Gastrocnemius medialis (tissue), 4 donors: ENCODE measurements at places on chromosomes 3 and 15. TPM values are rescaled to one million over a fixed set of nuclear protein-coding genes. Genes with fewer than 3 reads are reported as not detected.

GRCh38 chr3:105353485-105354161 lies 13.1 kb upstream of the ALCAM start:
- DNase-seq = no peak

DNA sequence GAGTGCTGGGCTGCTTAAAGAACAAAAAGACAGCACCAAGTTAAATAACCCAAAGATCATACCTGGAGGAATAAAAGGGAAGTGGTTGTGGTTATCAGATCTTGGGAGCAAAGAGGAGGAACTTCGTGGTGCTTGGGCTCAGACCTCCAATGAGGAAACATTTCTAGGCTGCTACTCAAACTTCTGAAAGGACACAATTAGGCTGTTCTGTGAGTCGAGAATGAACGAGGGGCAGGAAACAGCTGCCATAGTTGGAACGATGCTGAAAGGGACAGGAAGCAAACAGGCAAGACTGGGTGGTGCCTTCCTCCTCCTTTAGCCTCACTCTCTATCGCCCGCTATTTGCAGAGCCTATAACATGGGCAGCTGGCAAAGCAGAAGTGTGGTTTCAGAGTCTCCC lies 276.3 kb upstream of the ARRDC4 start:
- no peak for DNase-seq

- DNase-seq = no peak
These were observed 205.5 kb downstream of the STAG1 start for GRCh38 chr3:136546720-136547119.

- DNase-seq = no peak
These were observed 2.9 kb downstream of the PXK start for GRCh38 chr3:58335652-58335947.

DNA sequence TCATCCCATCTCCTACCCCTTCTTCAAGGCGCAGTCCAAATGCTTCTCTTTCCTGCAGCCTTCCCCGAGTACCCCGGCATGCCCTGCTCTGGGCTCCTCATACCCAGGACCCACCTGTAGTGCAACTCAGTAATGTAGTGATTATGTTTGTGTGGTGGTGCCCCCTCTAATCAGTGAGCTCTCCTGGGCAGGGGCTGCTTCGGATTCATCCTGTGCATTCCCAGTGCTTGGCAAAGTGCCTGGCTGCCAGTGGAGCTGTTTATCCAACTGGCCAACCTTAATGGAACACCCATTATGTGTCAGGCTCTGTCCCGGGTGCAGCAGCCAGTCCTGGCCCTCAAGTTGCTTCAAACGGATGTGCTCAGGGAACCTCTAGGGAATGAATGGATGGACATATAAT lies 174.4 kb upstream of the LINGO1 start:
- no peak for DNase-seq

Gene PTX3
- total RNA-seq = 2.5 TPM
